ENCODE measurements at places on chromosomes 3 and 15.

DNA sequence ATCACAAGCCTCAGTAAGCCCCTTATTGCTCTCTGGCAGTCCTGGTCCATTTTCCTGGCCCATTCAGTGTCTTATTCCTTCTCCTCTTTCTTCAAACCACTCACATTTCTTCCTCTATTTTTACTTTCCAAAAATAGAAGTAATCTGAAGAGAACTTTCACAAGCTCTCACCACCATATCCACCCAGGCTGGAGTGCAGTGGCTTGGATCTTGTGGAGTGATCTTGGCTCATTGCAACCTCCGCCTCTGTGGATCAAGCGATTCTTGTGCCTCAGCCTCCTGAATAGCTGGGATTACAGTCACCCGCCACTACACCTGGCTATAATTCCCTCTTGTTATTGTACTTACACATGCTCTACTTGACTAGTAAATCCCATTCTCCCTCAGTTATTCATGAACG lies 16.8 kb downstream of the ARMC8 start:
- no peak for DNase-seq

DNA sequence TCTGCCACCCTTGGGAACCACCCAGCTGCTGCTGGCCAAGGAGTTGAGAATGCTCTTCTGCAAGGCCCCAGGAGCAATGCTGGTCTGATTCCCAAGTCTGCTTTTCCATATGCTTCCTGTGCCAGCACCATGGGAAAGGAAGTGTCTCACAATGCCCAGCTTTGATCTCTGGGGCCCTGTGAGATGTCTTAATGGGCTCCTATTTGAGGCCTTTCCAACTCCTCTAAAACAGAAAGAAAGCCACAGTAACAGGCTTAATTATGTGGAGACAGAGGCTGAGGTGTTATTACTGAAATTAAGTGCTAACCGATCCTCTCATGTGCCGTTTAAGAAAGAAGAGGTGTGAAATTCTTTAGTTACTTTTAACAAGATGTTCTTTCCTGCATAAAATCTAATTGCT lies 4.5 kb downstream of the EOGT start:
- DNase-seq, result no peak

DNA sequence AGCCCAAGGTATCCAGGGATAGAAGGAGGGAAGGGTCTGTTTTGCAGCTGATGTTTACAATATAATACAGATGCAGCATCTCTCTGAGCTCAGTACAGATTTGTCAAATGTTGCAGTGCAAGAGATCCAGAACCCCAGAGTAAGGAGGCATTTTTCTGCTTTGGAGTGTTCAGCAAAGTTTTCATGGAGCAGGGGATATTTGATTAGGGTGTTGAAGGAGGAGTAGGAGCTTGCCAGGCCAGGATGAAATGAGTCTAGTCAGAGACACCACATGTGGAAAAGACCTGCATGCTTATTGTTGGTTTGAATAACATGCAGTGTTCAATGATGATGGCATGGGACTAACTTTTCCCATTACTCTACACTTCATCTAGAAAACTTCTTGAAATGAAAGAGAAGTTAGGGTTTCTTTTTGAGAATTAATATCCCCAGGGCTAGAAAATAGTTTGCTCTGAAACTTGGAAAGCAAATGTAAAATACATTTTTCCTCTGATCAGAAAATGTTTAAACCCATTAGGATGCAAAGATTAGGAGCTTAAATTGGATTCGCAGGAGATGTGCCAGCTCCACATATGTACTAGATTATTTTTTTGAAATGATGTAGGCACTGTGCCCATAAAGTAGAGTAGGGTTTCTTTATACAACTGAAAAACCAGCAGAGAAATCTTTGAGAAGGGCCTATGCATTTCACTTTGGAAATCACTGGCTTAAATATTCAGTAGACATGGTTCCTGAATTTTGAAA lies 243.8 kb downstream of the CACNA2D3 start:
- no peak for DNase-seq

DNA sequence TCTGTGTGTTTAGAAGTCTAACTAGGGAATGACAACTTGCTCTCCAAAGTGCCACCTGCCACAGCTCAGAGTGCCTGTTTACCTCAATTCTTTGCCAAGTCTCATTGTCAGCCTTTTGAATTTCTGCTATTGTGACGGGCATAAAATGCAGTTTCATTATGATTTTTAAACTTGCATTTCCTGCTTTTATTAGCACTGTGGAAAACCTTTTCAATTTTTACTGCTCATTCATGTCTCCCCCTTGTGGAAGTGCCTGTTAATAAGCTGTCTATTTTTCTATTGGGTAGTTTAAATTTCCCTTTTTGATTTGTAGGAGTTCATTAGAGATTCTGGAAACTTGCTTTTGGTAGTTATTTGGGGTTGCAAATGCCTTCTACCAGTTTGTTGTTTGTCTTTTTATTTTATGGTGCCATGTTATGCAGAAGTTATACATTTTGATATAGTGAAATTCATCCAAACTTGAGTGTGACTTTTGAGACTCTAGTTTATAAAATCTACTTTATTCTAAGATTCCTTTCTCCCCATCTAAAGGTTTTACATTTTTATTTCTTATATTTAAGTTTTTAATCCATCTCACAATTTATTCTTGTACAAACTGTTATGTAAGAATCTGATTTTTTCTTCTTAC lies 53.9 kb upstream of the FRMD4B start:
- no peak for DNase-seq

- DNase-seq, result no peak
Measured at GRCh38 chr15:34951993-34952392, 17.5 kb downstream of the AQR start.

- peak; percentile 6 for DNase-seq
Measured at GRCh38 chr3:193030276-193030675, 112.6 kb upstream of the MB21D2 start.

- DNase-seq, result no peak
Measured at GRCh38 chr15:45660231-45660979, 25.6 kb downstream of the SQOR start.

All from RWPE1 (cell line).